ENCODE measurements at places on chromosomes 5 and 9.
A peak's percentile ranks its signal among the peaks of the same experiment; 100 is the strongest.

- DNase-seq = no peak
These were observed 75.3 kb downstream of the ARHGAP26 start for GRCh38 chr5:142845402-142845921.

GRCh38 chr9:37187292-37187691, 66.9 kb downstream of the ZCCHC7 start:
- DNase-seq = no peak

- peak; percentile 87 for DNase-seq
These were observed 86.6 kb downstream of the FEM1C start for GRCh38 chr5:115458003-115458409.

DNA sequence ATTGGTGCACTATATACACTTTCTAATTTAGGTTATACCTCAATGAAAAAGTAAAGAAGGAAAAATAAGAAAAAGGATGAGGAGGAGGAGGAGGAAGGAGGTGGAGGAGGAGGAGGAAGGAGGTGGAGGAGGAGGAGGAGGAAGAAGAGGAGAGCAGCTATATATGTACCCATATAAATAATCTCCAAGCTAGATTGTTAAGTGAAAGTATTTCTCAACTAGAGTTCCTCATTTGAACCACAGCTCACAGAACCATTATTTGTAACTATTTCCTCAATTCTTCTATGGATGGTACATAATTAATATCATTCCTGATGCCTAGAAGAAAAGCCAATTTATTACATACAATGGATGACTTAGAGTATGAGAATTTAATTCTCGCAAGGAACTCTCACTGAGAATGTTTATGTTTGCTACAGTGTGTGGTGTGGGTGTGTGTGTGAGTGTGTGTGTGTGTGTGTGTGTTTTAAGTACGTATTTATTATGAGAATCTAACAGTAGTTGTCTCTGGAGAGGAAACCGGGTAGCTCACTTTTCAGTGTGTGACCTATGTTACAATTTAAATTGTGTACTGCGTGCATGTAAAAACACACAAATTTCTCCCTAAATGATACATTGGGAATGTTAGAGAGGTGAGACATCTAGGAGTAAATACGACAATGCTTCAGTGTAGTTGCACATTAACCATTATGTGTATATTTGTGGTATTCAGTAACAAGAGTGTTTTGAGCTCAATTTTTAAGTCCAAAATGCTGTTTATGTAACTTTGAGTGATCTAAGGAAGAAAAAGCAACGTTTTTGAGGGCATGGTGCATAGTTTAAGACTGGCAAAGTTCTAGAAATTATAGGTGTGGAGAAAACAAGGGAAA, 20.2 kb upstream of the NREP start:
- DNase-seq = no peak

DNA sequence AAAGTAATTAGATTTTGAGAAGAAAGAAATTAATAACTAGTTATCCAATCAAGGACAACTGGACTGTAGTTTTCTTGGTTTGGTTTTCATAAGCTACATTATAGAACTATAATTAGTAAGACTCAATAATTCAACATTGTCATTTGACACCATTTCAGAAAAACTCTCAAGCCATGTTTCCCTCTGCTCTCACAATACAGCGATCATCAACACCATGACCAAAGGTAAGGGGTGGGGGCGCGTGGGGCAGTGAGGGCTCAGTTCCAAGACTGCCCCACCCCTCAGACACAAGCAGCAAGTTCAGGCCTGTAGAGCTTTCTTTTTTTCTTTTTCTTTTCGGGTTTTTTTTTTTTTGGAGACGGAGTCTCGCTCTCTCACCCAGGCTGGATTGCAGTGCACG, 6.4 kb downstream of the CMBL start:
- no peak for DNase-seq

DNA sequence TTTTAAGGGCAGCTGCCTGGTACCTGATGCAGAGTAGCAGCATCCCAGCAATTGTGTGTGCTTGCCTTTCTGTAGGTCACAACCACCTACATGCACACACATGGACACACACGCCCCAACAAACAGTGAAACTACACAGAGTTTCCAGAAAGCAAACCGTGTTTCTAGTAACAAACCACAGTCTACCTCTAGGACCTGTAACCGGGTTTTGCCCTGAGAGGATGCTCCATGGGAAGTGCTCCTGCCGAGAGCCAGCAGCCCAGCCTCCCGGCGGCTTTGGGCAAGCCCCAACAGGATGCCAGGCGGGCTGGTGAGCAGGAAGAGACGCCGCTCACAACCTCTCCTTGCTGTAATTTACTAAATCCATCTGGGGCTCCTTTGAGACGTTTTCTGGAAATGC, 4.1 kb upstream of the TCF7 start:
- DNase-seq = no peak

- DNase-seq = no peak
These were observed 94.4 kb downstream of the GAPVD1 start for GRCh38 chr9:125356032-125356431.

DNA sequence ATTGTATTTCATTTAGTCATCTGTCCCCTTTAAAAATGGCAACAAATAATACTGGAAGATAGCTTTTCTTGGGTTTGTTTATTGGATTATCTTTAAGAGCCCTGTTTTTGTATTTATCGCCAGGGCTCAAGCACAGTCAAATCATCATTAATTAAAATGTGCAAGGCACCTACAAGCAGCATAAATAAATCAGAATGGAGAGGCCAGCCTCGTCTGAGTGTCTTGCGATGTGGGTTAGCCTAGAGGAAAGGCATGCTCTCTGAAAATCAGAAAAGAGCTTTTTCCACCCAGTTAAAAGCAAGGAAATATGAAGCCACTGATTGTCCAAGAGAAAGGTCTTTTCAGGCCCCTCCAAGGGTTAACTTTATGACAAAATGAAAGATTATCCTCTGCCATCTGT, 31.8 kb downstream of the ZFAND5 start:
- DNase-seq = no peak

DNA sequence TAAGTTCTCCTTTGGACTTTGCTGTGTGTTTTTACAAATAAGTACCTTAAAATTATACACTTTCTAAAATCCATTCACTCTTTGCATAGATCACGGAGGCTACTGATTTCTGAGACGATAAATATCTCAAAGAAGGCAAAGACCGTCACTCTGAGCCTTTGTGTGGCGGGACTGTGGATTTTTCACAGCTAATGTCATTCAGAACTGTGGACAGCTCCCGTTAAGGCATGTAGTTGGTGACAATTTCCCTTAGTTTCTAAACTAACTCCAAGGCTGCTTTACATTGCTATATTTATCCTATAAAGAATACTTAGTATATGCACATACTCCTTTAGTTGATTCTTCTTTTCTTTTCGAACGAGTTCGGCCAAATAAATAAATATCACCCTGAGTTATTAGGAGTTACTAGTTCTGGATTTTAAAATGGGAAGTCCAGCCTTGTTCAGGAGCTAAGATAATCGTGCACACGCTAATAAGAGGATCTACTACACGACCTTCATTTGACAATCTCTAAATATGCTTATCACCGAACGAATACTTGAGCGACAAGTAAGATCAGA, 1.8 kb downstream of the HCN1 start:
- peak; percentile 8 for DNase-seq

GRCh38 chr5:1593903-1594356, 70.2 kb upstream of the LPCAT1 start:
- DNase-seq = no peak

- no peak for DNase-seq
These were observed 58.3 kb downstream of the INSYN2B start for GRCh38 chr5:169921949-169922348.

- DNase-seq = no peak
These were observed 90.8 kb downstream of the COL23A1 start for GRCh38 chr5:178499352-178499751.

DNA sequence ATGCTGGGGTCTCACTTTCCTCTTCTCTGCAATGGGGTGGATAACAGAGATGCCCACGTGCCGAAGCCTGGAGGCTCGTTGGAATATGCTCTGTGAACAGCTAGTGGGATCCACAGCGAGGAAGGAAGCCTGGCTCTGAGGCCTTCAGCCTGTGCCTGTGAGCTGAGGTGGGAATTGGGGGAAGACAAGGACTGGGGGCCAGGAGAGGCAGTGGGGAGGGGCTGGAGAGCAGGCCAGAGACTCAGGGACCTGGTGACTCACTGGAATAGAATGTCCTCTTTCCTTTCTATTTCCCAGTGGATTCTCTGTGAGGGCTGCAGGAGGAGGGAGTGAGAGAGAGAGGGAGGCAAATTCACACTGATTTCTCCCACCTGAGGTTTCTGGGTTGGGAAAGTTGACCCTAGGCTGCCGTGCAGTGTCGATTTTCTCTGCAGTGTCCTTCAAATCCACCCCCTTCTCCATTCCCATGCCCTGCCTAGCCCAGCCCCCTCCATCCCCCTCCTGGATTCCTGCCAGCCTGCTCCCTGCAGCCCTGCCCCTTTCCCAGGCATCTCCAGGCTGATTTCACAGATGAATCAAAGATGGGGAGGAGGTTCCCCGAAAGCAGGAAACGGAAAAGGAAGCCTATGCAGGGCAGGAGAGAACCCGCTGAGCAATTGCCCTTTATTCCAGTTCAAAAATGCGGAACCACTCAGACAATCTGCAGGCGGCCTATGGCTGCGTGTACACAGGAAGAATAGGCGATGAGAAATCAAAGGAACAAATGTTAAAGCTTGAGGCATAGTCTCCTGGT, 1.4 kb upstream of the SPAAR start:
- DNase-seq = peak; percentile 94

DNA sequence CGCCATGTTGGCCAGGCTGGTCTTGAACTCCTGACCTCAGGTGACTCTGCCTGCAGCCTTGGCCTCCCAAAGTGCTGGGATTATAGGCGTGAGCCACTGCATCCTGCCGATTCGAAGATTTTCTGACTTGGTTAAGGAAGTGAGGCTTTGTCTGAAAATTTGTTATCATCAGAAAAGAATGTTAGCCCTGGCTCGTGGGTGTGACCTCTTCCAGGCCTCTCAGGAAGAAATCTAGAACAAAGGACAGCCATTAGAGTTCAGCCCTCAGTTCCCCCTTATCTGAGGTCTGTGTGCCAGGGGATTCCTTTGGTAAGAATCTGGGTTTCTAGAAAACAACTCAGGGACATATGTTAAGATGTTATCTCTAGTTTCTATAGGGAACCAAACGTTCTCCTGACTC, 6.2 kb downstream of the OR2S2 start:
- DNase-seq = peak; percentile 81

- DNase-seq = no peak
These were observed 568.6 kb upstream of the DAP start for GRCh38 chr5:11329679-11330078.

DNA sequence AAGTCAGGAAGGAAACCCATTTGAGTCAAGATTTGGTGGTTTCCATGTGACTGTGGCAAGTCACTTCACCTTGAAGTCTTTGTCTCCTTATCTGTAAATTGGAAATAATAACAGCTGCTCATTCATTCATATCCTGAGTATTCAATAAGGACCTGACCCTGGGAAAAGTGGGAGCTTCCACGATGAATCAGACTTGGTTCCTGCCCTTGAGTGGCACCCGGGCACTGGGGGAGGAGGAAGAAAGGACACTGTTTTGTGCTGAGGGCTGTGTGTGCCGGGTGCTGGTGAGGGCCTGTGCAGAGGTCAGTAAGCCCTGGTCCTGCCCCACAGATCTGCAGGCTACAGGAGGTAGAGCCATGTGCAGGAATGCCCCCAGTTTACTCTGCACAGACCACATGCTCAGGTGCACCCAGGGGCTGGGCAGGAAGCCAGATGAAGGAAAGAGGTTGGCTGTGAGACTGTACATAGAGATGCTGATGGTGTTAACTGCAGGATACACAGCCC, 6.8 kb downstream of the NDST1 start:
- peak; percentile 63 for DNase-seq

DNA sequence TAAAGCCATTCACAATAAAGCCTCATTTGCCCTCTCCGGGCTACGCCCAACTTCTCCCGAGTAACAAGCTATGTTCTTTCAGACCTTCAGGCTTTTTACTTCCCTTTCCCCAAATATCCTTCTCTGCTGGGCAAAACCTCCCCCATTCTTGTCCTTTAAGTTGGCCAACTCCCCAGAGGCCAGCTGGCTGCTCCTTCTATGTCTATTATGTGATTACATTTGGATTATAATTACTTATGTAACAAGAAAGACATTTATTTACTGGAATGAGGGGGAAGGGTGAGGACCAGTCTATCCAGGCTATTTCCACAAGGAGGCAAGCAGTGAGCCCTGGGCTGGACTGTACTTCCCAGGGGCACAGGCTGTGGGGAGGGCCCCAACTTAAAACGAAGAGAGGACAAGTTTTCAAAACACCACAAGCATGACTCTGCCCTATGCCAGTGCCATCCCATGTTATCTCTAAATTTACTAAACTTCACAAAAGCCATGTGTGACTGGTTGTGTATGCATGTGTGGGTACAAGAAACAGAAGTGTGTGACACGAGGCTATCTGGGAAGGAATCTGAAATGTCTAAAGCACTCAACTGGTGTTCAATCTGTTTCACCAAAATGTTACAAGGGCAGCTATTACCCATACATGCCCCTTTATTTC, 84.5 kb downstream of the GNAQ start:
- DNase-seq = no peak

DNA sequence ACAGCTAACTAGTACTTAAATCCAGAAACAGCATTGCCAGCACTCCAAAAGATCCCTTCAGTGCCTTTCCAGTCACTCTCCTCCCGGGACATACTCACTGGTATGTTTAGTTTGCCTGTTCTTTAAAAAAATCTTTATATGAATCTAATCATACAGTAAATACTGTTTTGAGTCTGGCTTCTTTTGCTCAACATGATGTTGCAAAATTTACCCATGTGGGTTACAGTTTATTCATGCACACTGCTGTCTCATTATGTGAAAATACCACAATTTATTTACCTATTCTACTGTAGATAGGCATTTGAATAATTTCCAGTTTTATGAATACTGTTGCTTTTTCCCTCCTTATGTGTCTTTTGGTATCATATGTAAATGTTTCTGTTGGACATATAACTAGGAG, 13.5 kb downstream of the NDFIP1 start:
- DNase-seq = no peak

GRCh38 chr5:137845472-137845871, 22.2 kb upstream of the MYOT start:
- DNase-seq = no peak

GRCh38 chr9:129776938-129777768, 24.3 kb upstream of the PTGES start:
- DNase-seq = peak; percentile 99

DNA sequence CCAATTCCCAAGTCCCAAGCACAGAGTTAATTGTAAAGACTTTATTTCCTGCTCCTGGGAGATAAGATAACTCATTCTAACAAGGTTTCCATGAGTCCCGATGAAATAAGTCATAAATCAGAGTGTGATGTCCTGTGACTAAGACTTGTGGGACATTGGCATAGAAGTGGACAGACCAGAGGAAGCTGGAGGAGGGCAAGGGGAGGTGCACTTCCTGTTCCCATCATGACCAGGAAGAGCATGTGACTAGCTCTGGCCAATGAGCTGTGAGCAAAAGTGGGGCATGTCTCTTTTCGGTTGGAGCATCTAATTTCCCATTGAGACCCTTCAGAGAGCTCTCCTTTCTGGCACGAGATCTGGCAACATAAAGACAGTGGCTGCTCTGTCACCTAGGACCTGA, 100.4 kb downstream of the ZNF354C start:
- DNase-seq = peak; percentile 20

DNA sequence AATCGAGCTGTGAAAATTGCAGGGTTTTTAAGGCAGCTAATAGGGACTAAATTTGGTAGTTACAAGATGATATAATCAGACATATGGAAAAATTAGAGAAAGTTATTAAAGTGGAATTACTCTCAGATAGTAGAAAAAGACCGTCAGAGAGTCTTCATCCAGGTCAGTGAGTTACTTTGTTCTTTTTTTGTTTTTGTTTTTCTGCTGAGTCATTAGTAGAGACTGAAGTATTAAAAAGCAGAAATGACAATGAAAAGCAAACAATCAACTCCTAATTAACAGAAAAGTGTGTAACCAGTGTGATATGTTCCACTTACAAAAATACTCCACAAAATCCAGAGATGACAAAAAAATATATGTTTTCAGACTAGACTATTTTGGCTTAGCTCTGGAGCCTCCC, 480.4 kb upstream of the COX7C start:
- no peak for DNase-seq

Data from fibroblast of pulmonary artery (primary cell).